ENCODE measurements at places on chromosomes 3 and 15.

GRCh38 chr3:60431599-60431958, 819.7 kb downstream of the FHIT start:
- DNase-seq = no peak

DNA sequence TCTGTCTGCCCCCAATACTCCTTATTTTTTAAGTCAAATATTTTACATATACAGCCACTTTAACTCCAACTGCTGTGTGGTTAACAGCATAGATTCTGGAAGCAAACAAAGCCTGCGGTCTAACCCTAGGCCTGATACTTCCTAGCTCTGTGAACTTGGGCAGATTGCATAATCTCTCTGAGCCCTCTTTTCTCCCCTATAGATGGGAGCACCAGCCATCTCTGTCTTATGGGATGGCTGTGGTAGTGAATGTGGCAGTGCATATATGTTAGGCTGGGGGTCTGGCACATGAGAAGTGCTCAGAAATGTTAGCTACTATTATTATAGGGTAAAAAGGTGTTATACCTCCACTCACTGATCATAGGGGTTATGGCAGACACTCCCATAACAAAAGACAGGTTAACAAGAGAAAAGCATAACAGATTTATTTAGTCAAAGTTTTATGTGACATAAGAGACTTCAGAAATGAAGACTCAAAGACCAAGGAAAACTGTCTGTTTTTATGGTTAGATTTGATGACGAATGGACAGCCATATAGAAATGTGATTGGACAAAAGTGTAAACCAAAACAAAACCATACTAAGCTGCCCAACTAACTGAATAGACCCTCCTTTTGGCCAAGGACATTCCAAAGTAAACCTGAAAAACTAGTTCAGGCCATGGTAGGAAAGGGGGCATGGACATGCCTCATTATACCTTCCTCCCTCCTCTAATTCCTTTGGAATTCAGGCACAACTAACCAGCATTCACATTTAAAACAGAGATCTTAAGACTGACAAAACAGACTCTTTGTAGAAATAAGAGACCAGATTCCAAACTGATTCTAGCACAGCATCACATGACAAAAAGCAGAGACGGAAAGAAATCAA, 53.9 kb upstream of the DAZL start:
- no peak for DNase-seq

GRCh38 chr3:22297436-22297835, 546.4 kb upstream of the ZNF385D start:
- no peak for DNase-seq

DNA sequence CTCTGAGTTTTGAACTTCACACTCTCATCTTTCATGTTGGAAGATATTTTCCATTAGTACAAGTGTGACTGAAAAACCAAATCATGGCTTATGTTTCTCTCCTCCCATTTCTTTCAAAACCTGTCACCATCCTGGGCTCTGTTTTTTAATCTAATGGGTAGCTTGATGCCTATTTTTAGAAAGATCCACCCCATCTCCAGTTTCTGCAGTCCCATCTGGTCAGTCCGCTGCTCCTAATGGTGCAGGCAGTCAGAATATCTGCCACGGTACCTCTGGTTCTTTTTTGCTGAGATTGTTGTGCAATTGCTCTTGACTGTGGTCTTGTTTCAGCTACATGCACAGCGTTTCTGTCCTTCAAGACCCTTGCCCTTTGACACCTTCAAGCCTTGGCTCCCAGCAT, 240.9 kb upstream of the CADM2 start:
- DNase-seq = no peak
